ENCODE measurements at places on chromosomes 16 and 17.
A peak's percentile ranks its signal among the peaks of the same experiment; 100 is the strongest.

DNA sequence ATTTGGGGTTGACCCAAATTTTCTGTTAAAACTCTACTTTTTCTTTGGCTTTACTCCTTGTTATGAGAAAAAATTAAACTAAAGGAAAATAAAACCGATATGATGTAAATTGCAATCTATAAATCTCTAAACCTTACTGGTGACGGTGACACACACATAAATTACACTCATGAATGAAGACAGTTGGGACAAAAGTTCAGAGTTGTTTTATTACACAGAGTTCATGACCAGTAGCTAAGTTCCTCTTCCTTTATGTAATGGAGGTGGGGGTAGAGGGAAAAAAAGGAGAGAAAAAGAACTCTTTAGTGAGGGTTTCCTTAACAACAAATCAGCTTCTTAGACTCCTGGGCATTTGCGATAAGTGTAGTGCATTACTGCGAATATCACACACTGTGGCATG is 220.7 kb downstream of the KCNJ2 start:
- no peak for DNase-seq

GRCh38 chr16:74842413-74842812 is 67.8 kb upstream of the FA2H start:
- DNase-seq, result peak; percentile 18

GRCh38 chr17:44362459-44362948 is 1.1 kb downstream of the FAM171A2 start:
- DNase-seq, result peak; percentile 69

DNA sequence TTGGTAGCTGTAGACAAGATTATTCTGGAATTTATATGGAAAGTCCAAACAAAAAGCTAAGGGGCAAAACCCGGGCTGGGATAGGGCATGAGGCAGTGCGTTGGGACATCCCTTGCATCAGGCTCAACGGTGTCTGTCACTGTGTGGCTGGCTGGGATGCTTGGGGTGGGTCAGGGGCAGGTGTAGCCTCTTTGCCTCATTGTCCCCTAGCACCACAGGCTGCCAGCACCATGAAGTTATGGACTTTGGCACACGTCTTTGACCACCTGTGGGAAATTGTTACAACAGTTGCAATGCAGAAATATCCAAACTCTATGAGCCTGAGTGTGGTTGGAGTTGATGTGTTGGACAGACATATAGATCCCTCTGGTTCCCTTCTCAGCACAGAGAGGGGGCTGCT is 32.8 kb upstream of the MARCHF10 start:
- no peak for DNase-seq
